ENCODE measurements at places on chromosomes 6 and 20.

GRCh38 chr20:48190757-48191156 is 405.5 kb upstream of the SULF2 start:
- DNase-seq, result no peak

DNA sequence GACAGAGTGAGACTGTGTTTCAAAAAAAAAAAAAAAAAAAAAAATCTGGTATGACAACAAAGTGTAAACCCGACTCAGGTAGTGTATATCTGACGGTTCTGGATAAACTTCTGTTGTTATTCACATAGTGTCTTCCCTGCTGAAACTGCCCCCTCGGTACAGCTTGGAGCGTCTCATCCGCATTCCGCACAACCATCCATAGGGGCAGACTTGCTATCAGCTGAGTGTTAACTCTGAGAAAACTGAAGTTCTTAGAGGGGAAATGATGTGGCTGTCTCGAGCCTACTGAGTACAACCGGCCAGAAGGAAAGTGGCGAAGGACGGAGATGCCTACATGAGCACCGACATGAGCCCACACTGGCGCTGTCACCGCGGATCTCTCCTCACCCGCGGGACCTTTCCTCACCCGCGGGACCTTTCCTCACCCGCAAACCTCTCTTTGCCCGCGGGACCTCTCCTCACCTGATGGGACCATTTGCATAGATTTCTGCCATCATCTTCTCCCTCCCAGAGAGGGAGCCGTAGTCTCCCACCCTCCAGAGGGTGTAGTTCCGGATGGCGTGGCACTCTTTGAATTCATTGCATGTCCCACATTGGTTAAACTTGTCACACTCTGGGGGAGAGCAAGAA is 9.8 kb downstream of the CTSZ start:
- no peak for DNase-seq

GRCh38 chr6:137423451-137424168 is 70.6 kb downstream of the OLIG3 start:
- DNase-seq, result no peak

- no peak for DNase-seq
These were observed 350.0 kb upstream of the MANEA start for GRCh38 chr6:95227351-95227750.

GRCh38 chr6:150883521-150883920 is 18.0 kb downstream of the MTHFD1L start:
- no peak for DNase-seq

DNA sequence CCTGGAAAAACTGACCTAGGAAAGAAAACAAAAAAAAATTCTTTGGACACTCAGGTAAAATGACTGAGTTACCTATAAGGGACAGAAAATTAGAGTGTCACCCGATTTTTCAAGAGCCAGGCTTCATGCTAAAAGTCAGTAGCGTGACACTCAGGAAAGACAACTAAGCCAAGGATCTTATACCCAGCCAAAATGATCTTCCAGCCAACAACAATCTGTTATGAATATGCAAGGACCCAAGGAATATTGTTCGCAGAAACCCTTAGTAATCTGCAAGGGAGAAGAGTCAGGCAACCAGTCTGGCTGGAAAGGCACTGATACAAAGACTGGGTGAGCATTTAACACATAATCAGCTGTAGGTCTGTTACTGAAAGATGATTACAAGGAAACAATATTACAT is 203.6 kb downstream of the GMPR start:
- no peak for DNase-seq

DNA sequence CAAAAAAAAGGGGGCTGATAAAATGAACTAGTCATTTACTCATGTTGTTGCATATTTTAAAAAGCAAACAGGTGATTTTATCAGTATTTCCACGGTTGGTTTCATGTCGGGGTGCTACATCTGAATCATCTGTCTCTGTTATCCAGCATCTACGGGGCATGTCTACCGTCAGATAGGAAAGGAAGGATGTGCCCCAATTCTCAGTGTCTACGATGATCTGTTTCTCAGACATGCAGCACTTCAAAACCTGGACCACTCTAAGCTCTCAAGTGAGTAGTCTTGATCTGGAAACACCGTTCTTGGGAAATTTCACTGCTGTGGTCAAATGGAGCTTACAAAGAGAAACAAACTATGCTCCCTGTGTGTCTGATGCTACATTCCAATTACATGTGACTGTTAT is 240.3 kb upstream of the TAB2 start:
- no peak for DNase-seq

- DNase-seq, result no peak
These were observed 163.3 kb downstream of the SCML4 start for GRCh38 chr6:107660839-107661238.

- no peak for DNase-seq
These were observed 146.8 kb upstream of the UST start for GRCh38 chr6:148599967-148600426.

GRCh38 chr6:37382994-37383765 is 29.4 kb downstream of the RNF8 start:
- no peak for DNase-seq

- DNase-seq, result no peak
These were observed 49.3 kb downstream of the PACRG start for GRCh38 chr6:162777091-162777490.

DNA sequence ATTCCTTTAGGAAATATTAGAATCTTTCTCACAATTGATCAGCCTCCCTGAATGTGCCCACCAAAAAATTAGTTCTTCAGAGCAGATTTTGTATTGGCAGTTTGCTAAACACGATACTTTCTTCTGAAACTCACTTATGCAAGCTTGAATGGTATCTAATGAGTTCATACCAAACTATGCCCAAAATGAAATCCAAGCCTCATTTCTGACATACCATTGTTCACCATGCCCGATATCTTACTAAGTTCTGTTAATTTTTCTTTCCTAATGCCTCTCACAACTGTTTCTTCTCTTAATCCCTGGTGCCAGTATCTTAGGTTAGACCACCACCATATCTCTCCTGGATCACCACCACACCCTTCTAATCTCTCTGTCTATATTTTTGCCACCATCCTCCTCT is 755.9 kb downstream of the KIF16B start:
- DNase-seq, result no peak

DNA sequence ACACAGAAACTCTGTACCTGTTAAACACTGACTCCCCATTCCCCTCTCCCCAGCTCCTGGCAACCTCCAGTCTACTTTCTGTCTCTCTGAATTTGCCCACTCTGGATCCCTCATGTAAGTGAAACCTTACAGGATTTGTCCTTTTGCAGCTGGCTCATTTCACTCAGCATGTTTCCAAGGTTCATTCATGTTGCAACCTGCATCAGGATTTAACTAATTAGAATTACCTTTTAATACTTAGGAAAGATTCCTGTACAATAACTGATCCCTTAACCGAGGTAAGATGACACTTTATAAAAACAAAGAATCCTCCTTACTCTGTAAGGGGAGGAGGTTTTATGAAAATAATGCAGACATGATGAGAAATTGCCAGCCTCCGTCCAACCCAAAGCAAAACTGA is 113.1 kb upstream of the MTHFD1L start:
- no peak for DNase-seq

- no peak for DNase-seq
These were observed 13.3 kb downstream of the DUSP22 start for GRCh38 chr6:305371-306206.

GRCh38 chr6:43129434-43130194 is 41.5 kb upstream of the SRF start:
- peak; percentile 61 for DNase-seq

GRCh38 chr6:20370801-20371200 is 30.9 kb upstream of the E2F3 start:
- no peak for DNase-seq

DNA sequence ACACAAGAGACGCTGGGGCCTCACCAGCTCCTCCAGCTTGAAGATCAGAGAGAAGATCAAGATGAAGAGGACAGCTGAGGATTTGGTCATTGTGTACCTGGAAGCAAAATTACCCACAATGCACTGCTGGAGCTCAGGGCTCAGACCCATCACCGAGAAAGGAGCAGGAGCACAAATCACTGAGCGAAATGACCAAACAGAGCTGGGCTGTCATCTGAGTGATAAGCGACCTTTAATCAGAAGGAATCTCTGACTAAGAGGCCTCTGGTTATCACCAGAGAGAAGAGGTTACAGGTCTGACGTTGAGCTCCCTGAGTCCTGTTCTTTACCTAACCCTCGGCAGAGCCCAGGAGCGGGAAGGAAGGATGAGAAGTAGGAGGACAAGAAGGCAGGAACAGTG is 47.5 kb upstream of the CDH22 start:
- DNase-seq, result no peak

GRCh38 chr20:6855796-6856195 is 88.3 kb downstream of the BMP2 start:
- DNase-seq, result no peak

DNA sequence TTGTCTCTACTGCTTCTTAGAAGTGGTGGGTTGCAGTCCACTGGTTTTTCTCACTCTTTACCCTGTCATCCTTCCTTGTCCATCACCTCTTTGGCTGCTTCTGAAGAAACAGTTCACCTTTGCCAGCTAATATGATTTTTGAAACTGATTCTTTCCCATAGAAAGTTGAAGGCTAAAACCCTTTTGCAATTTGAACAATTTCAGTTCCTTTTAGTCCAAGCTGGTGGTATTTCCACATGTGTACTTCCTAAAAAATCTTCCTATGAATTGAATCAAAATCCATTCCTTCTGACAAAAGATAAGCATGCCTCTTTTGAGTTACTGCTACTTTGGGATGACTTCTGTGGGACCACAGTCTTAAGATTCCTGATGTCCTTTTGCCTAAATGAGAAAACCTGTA is 210.0 kb upstream of the MAN1A1 start:
- no peak for DNase-seq
